8988T (cell line): ENCODE measurements at places on chromosomes 1 and 21.

DNA sequence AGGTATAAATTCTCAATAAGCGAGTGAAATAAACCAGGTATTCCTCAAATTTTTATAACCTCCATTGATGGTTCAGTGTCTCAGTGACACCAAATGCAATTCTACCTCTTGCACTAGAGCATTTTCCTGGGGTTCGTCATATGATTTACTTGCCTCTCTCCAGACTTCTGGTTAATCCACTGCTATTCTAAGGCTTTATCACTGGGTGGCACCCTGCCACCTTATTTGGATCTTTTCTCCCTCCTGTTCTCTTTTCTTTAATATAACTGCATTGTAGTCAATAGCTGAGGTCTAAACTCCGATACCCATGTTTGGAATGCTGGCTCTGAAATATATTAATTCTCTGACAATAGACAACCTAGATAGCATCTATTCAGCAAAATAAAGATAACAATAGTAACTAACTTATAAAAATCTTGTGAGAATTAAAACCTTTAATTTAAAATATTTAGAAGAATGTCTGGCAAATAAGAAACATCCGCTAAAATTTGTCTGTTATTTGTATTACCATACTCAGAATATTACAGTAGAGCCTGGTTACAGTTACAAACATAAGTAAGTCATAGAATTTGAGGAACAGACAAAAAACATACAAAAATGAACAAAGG is 436.4 kb downstream of the PLA2G4A start:
- no peak for DNase-seq

- DNase-seq: no peak
Measured at GRCh38 chr21:36639769-36640168, 59.1 kb upstream of the SIM2 start.

- no peak for DNase-seq
Measured at GRCh38 chr1:22670352-22670975, 17.4 kb downstream of the C1QB start.

DNA sequence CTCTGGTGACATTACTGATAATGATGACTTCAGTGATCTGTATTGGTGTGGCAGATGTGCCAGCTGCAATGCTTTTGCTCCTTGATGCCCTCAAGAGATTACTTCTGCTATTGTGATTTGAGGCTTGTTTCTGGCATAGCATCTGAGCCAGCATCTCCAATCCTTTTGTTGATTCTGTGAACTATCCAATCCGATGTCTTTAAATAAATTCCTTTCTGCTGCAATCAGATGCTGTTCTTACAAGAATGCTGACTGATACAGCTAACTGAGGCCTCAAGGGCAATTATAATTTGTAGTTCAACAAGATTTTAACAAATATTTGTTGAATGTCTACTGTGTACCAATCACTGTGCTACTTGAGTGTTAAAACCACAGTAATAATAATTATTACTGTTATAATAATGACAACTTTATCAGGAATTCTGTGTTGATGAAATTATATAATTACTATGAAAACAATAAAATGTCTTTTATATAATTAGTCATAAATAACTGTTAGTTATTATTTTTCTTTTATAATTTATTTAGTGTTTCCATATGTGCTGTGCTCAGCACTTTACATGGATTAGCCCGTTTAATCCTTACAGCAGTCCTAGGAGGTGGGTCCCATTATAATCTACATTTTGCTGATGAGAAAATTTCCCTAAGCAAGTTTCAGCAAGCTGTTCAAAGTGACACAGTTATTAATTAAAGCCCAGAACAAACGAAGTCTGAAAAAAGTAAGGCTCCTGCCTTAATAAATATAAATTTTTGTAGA is 308.2 kb downstream of the BRINP3 start:
- DNase-seq: no peak

DNA sequence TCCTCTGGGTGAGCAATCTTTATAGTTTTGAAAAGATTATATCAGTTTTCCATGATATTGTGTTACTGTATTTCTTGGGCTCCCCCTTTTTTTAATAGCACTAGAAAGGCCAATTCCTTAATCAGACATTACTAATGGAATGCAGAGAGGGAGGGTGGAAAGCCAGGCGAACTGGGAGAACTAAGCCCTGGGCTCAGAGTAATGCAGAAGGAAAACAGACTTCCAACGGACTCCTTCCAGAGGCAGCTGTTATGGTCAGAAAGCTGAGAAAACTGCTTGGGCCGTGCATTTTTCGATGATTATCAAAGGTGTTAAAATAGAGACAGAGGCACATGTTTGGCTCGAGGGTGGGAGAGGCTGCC is 206.3 kb downstream of the FOXD2 start:
- DNase-seq: no peak

DNA sequence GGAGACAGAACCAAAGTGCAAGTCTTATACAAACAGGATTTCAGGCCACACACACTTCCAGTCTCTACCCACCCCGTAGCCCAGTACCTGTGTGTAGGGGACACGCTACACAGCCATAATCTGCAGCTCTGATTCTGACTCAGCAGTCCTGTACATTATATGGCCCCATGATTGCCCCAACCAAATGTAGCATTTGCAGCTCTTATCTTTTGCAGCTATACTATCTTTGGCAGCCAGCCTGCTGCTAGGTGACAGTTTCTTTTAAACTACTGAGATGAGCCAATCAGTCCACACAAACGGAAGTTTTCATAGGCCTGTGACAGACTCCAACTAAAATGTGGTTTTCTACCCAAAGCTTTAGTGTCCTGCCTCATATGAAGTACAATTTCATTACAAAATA is 259.6 kb upstream of the ST6GALNAC5 start:
- no peak for DNase-seq

DNA sequence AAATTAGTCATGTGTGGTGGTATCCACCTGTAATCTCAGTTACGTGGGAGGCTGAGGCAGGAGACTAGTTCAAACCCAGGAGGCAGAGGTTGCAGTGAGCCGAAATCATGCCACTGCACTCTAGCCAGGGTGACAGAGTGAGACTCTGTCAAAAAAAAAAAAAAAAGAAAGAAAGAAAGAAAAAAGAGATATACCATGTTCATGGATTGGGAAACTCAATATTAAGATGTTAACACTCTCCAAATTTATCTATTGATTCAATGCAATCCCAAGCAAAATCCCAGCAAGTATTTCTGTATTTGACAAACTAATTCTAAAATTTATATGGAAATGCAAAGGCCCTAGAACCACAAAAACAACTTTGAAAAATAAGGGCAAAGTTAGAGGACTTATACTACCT is 11.0 kb upstream of the SHISAL2A start:
- no peak for DNase-seq

DNA sequence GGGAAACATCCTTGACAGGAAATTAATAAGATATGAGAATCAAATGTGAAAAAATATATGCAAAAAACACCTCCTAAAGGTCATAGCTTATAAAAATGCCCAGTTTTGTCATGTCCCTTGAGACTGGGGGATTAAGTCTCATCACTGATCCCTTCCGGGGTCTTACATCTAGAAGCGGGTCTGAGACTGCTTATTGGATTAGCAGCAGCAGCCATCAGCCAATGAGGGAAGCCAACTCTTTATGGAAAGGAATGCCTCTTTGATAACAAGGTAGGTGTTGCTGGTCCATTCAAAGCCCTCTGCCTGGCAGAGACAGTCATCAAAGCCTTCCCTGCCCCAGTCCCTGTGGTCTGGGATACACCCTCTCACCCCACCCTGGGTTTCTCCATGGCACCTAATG is 3.9 kb upstream of the CACNA1S start:
- no peak for DNase-seq

DNA sequence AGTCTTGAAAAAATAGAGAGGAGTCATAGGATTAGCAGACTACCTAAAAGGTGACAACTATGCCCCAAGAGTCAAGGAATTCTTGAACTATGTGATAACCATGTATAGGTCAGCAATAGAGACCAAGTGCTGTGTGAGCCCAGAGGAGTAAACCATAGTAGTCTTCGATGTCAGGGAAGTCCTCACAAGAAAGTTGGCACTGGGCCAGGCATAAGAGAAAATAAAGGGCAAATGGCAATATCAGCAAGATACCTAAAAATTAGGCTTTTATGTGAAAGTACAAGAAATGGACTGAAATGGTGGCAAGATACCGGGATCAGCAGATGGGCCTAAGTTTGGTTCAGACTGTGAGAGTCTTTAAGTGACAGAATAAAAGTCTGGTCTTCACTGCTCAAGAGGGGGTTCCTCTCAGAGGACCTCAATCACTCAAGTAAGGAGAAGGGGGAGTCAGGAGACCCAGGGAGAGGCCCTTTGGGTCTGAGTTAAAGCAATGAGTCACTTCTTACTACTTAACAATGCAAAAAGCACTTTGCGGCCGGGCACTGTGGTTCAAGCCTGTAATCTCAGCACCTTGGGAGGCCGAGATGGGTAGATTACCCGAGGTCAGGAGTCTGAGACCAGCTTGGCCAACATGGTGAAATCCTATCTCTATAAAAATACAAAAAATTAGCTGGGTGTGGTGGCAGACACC is 95.0 kb downstream of the TEX35 start:
- DNase-seq: no peak

- no peak for DNase-seq
Measured at GRCh38 chr1:46692811-46693770, 21.4 kb downstream of the TEX38 start.

GRCh38 chr1:207035877-207036551 is 3.5 kb upstream of the C1orf116 start:
- DNase-seq: no peak

- no peak for DNase-seq
Measured at GRCh38 chr1:159751031-159751430, 29.7 kb upstream of the DUSP23 start.

DNA sequence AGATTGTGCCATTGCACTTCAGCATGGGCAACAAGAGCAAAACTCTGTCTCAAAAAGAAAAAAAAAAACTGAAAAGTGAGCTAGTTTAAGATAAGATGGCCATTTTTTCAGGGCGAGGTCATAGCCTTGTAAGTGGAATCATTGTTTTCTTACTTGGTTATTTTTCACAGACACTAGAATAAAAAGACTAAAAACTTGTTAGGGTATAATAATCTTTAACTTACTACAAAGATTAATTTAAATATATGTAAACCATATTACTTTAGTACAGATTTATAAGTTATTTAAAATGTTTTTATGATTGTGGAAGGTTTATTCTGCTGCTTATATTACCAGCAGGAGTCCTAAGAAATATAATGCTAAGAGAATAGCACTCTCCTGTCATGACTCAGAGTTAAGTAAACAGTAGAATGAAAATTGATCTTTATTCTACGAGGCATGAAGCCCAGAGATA is 23.5 kb downstream of the ANGPTL1 start:
- DNase-seq: no peak

DNA sequence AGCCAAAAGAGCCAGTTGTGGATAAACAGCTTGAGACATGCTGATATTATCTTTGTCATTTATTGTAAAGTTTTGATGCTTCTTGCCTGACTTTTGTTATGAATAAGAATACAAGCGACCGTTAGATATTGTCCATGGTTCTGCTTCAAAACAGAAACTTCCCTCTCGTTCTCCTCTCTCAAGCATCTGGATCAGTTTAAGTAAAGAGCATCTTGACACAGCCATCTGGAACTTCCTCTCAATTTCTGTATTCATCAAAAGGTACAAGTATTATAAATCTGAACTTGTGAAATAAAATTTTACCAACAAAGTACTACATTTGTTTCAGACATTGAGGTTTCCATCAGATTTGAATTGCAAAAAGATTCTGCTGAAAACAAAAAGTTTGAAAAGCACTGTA is 36.4 kb upstream of the CLDN14 start:
- no peak for DNase-seq

DNA sequence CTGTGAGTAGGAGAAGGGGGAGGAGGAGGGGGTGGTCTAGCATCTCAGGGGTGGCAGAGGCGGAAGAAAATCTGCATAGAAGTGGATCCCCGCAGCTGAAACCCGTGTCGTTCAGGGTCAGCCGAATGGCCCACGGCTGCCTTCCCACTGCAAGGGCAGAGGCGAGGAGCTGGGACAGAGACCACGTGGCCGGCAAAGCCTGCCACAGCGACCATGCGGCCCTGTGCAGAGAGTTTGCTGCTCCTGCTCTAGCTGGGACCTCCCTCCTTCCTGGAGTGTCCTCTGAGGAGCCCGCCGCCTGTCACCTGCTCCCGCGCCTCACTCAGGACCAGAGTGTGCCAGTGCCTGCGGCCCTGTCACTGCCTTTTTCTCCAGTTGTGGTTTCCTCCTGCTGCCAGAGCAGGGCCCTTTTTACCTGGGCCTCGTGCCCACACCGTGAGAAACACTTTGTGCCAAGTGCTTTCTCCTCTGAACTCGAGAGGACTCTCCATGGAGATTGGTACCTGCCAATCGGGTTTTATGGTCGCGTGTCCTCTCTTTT is 5.4 kb upstream of the TRPM2 start:
- no peak for DNase-seq

- DNase-seq: no peak
Measured at GRCh38 chr1:19311503-19311930, 427 bp downstream of the AKR7A2 start.

- no peak for DNase-seq
Measured at GRCh38 chr21:20789729-20790500, 208.3 kb upstream of the NCAM2 start.

GRCh38 chr1:156129687-156130577 is 15.4 kb downstream of the LMNA start:
- peak; percentile 73 for DNase-seq

DNA sequence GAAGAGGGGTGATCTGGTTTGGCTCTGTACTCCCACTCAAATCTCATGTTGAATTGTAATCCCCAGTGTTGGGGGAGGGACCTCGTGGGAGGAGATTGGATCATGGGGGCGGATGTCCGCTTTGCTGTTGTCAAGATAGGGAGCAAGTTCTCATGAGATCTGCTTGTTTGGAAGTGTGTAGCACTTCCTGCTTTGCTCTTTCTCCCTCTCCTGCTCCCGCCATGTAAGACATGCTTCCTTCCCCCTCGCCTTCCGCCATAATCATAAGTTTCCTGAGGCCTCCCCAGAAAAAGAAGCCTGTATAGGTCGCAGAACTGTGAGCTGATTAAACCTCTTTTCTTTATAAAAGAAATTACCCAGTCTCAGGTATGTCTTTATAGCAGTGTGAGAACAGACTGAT is 27.9 kb downstream of the MYOM3 start:
- DNase-seq: no peak

- DNase-seq: no peak
Measured at GRCh38 chr1:230142608-230143210, 75.7 kb downstream of the GALNT2 start.

GRCh38 chr1:46812065-46812963 is 13.5 kb downstream of the CYP4B1 start:
- no peak for DNase-seq

- DNase-seq: no peak
Measured at GRCh38 chr1:203563291-203563690, 63.3 kb upstream of the ATP2B4 start.

DNA sequence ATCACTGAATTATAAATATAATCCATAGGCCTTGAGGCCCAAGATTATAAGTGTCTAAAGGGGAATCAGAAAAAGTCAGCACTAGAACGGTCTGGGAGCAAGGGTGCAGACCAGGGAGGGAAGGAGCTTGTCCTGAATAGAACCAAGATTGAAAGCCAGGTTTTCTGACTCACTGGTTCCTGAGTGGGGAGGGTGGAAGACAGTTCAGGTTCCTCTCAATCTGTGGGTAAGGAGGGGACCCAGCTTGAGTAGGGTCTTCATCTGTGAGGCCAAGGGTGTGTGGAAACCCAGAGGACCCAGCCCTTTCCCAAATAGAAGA is 842 bp downstream of the LENEP start:
- DNase-seq: no peak
